ENCODE measurements at places on chromosomes 1 and 21. TPM values are rescaled to one million over a fixed set of nuclear protein-coding genes. Genes with fewer than 3 reads are reported as not detected.

The CFAP107 gene
- total RNA-seq, result not detected

The C8B gene
- total RNA-seq, result not detected

The RBP7 gene
- not detected for total RNA-seq

The TMEM269 gene
- not detected for total RNA-seq

The GUCA2B gene
- total RNA-seq, result not detected

The CD1B gene
- not detected for total RNA-seq

The MATN1 gene
- not detected for total RNA-seq

The EIF3I gene
- total RNA-seq, result 263 TPM
